PC-3 (cell line): ENCODE measurements at places on chromosomes 4 and X. TPM values are rescaled to one million over a fixed set of nuclear protein-coding genes. Genes with fewer than 3 reads are reported as not detected.

DNA sequence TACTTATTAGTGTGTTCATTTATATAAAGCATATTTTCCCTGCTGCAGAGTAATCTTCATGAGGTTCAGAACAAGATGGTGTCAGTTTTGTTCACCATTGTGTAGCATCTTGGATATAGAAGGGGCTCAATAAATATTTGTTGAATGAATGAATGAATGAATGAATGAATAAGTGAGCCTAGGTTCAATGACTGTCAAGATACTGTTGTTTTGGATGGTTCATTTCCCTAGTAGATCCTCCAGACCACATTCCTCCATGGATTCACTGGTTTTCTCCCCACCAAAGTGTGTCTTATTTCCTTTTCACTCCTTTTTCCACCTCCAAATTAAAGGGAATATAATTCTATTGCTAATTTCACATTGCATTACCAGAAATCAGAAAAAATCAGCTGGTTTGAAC, 2.1 kb upstream of the OCIAD2 start:
- peak overlapping the region; percentile 84 for H3K27ac ChIP-seq
- peaks cover 56% of the 10 kb centered on the region for H3K4me1 ChIP-seq
- no peak for DNase-seq

Gene DCAF8L2
- total RNA-seq: not detected in 2 replicates

Gene CCNB3
- total RNA-seq: 0.33 and 2.1 TPM in 2 replicates

DNA sequence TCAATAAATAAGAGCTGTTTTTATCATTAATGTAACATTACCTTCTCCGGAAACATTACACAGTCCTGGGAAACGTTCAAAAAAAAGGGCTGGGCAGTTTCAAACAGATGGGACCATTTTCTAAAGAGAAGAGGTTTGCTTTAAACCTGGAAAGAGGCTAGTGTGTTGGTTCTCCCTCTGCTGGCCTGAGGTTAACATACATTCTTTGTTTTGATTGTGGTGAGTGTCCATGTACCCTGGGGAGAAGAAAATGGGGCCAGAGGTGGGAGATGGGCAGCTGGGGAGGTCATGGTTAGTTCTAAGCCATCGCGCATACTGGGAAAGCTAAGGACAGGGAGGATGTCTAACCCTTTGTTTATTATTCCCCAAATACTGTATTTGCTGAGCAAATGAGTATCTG, 194.7 kb downstream of the CPEB2 start:
- peak; percentile 31 for DNase-seq
- no peaks in the 10 kb centered on the region for H3K27me3 ChIP-seq
- no peaks in the 10 kb centered on the region for H3K4me1 ChIP-seq
- H3K4me3 ChIP-seq: no peak overlapping the region

- H3K4me1 ChIP-seq: no peaks in the 10 kb centered on the region
- DNase-seq: no peak
- no peak overlapping the region for H3K4me3 ChIP-seq
- H3K36me3 ChIP-seq: no peaks in the 10 kb centered on the region
- peaks cover 14% of the 10 kb centered on the region; the same call in 1 of the 2 replicates for H3K27me3 ChIP-seq
Measured at GRCh38 chrX:2521927-2522386, 21.2 kb upstream of the DHRSX start.

- peak overlapping the region; percentile 52 for H3K4me3 ChIP-seq
- peaks cover 20% of the 10 kb centered on the region for H3K4me1 ChIP-seq
- DNase-seq: peak; percentile 74
Measured at GRCh38 chr4:68905939-68906779, 45.4 kb downstream of the UGT2A3 start.

GRCh38 chr4:123546573-123547060, 150.0 kb downstream of the SPRY1 start:
- no peak for DNase-seq
- no peak overlapping the region for H3K27ac ChIP-seq
- peaks cover 5% of the 10 kb centered on the region; the same call in 1 of the 2 replicates for H3K4me1 ChIP-seq

Gene IL2RG
- not detected in 2 replicates for total RNA-seq

DNA sequence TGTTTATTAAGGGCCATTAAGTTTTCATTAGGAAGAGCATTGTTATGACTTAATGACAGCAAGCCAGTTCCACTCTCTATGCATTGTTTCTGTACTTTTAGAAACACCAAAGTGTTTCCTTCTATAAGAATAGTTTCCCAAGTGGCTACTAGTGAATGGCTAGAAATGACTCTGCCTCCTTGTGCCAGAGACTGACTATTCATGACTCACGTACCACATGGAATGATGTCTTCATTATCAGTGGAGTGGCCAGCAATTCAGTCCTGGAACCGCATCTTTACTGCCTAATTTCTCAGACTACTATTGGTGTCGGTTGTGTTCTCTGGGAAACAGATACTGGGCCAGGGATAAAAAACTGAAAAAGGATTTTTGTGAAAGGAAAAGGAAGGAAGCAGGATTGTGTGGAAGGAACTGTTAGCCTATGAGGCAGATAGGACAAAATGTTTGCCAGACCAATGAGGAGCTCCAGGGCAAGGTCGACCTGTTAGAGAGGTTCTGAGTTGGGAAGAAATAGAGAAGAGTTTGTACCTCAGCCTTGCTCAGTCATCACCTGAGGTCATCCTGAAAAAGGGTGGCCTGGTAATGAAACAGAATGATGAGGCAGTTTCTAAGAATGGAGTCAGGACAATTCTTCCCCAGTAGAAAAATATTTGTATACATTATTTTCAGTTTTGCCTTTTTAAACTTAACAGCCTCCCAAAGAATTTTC, 218.6 kb downstream of the SPCS3 start:
- H3K36me3 ChIP-seq: no peaks in the 10 kb centered on the region
- H3K4me3 ChIP-seq: 0 out of 2 replicates have a peak overlapping the region, but pooled peaks have one; percentile 23
- no peaks in the 10 kb centered on the region for H3K27me3 ChIP-seq
- peak overlapping the region; percentile 97 for H3K27ac ChIP-seq
